ENCODE measurements at places on chromosomes 3 and 15. TPM values are rescaled to one million over a fixed set of nuclear protein-coding genes. Genes with fewer than 3 reads are reported as not detected.

DNA sequence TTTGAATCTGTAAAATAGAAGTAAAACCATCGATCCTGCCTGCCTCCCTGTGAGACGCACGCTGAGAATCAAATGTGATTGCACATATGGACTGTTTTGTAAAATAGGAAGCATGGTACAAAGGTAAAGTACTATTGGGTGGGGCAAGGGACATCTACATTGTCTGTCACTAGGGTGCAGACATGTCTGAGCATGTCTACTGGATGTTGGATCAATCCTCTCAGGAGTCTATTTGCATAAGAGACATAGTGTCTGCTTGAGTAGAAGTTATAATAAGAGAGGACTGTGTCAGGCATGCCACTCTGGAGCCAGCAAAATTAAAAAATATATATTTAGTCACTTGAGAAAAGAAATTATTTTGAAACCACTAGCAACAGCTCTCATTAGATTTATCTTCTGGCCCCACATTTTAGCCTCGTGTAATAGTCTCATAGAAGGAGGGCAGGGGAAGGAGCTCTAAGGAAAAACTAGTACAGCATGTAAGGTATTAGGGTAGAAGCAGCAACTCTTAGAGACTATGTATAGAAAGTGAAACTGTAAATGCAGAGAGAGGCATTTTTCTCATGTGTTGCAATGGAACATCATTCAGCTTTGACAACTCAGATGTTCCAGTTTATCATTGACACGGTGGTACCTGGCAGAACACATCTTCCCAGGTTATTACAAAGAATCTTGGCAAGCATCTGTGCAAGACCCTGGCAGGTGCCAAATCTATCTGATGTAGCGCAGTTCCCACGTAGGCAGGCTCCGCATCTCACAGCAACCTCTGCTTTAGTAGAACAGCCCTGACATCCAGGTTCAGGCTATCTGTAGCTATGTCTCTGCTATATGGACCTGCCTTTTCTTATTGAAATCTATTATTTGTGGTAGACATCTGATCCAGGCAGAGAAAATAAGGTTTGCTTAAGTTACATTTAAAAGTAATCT is 85.2 kb upstream of the CHL1 start:
- no peak for DNase-seq

DNA sequence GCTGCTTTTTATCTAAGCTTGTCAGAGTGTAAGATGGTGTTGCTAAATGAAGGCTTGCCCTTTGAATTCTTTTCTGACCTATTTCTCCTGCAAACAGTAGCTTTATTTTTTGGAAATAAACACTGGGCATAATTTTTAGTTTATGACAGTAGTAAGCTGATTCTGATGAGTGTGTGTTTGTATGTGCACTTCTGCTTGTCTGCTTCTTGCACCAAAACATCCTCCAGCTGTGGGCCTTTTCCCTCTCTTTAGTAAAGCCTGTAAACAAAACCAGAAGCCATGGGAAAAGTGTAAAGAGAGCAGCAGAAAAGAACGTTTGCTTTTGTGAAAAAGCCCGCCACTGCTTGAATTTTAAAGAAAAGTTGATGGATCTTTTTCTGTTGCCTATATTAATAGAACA is 136.4 kb upstream of the IL12A start:
- DNase-seq, result no peak

GRCh38 chr3:58469096-58469495 is 22.8 kb upstream of the KCTD6 start:
- no peak for DNase-seq

DNA sequence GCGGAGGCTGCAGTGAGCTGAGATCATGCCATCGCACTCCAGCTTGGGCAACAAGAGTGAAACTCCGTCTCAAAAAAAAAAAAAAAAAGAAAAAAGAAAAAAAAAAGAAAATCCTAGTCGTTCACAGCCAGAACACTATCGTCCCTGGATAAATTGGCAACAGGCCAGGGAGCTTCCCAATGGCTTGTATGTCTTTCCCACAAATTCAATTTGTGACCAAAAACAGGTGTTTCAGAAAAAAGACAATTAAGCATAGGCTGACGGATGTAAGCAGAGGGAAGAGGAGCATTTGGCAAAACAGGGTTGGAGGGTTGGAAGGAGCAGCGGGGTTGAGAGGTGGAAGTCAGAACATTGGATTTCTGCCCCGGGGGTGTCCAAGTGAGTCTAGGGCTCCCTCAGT is 8.5 kb downstream of the EPB42 start:
- DNase-seq, result no peak

PLCL2 gene
- 72.9 TPM for total RNA-seq

NANOGP8 gene
- total RNA-seq, result not detected

GOLGA6L7 gene
- not detected for total RNA-seq

All from Right ventricle myocardium inferior (tissue), 1 donor.